NCI-H526 (cell line): ENCODE measurements at places on chromosomes 5 and 9.

DNA sequence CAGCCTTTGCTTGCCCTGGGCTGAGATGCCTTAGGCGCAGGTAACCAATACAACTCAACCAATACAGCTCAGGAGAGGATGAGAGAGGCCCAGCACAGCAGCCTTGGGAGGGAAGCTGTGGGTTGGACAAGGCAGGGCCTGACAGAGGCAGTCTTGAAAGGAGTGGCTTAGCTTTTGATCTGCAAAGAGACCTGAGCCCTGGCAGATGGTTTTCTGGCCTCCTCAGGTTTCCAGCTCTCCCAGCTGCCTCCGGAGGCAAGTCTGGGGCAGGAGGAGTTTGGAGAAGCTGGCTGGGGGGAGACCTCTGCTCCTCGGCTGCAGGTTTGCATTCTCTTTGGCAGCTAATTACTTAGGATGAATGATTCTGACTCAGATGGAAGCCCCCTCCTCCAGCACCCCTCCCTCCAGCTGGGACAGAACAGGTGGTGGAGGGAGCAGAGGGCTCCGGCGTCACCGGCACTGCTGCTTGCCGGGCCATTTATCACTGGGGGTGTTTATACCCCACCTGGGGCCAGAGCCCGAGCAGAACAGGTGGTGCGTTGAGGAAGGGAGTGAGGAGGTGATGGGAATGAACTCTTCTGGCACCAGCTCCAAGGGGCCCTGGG lies 50.8 kb downstream of the TSPAN17 start:
- no peak for DNase-seq

GRCh38 chr5:167012123-167013034 lies 1279.1 kb upstream of the WWC1 start:
- no peak for DNase-seq

DNA sequence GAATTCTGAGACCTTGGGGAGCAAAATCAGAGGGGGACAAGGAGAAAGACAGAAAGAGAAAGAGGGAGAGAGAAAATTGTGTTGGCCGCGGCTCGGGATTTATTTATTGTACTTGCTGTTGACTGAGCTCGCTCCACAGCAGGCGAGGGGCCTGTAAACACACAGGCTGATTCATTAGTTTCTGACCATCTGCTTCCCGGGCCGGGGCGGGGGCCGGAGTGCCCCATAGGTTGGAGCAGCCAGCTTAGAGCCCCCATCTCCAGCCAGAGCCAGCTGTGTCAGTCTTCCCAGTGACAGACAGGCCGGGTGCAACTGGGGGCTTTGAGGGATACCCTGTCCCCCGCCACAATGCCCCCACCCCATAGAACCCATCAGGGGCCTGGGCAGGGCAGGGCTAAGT lies 30.9 kb downstream of the NTNG2 start:
- DNase-seq = no peak

- no peak for DNase-seq
These were observed 12.8 kb upstream of the NDFIP1 start for GRCh38 chr5:142095651-142096330.
